ENCODE measurements at places on chromosomes 5 and 9.

DNA sequence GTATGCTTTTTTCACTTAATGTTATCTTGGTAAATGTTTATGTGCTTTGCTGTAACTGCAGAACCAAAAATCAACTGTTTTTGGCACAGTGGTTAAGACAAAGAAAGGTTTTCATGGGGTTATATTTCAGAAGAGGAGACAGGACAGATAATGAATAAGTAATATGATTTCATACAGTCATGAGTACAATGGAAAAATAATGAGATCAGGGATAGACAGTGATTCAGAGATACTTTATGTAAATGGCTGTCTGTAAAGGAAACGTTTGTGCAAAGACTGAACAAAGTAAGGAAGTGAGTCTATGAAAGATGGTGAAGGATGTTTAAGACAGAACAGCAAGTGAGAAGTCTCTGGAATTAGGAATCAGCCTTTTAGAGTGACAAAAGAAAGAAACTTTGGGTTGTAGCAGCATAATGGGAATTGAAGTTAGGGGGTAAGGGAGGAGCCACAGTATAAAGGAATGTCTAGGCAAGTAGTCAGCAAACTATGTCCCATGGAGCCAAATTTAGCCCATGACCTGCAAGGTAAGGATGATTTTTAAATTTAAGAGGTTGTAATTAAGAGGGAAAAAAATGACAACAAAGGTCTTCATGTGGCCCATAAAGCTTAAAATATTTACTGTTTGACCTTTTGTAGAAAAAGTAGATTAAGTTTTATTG lies 55.0 kb downstream of the TNPO1 start:
- DNase-seq, result no peak

DNA sequence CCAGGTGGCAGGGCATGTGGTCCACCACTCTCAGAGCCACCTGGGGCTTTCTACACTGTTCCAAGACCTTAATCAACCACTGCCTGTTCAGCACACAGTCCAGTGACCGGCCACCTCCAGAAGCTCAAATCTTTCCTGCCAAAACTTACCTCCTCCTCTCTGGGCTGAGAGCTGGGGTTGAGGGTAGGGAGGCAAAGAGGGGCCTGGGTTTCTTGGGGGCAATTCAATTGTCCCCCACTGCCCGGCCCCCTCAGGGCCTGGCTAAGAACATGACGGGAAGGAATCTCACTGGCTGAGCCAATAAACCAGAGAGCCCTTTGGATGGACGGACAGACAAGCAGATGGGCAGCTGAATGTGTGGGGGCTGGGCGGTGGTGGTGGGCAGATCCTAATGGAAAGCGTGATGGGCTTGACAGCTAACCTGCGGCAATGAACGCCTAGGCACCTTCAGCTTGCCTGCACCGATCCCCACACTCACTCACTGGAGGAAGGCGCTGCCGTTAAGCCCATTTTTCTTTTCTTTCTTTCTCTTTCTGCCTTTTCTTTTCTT lies 5.4 kb downstream of the NR5A1 start:
- DNase-seq, result no peak

DNA sequence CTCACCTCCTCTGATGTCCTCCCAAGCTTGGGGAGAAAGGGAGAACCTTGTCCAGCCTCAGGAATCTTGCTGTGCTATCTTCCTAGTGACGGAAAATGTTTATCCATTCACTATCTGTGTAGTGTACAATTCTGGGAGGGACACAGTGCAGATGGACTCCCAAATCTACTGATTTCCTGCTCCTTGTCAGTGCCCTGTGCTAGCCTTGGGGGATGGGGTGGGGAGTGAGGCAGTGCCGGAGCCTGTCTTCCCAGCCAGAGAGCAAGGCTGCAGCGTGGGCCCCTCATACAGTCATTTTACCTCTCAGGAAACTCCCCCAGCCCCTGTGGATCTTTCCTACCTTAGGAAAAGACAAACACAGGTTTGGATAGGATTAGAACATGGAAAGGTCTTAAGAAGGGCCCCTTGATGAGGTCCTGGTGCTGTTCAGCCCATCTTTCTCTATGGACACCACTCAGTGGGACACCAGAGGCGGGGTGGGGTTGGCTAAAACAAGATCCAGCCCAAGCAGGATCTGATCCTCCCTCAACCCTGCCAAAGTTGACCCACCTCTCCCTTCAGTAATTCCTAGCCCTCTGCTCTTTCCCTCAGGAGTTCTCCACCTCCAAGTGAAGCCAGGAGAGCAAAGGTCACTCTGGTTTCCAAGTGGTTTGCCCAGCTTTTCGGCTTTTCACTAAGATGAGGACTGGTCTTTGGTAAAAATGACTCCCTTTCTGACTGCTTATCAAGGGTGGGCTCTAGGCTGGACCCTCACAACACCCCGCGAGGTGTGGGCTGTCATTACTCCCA lies 3.4 kb downstream of the DOLK start:
- DNase-seq, result no peak

- no peak for DNase-seq
Measured at GRCh38 chr5:150723845-150724244, 23.0 kb upstream of the RBM22 start.

DNA sequence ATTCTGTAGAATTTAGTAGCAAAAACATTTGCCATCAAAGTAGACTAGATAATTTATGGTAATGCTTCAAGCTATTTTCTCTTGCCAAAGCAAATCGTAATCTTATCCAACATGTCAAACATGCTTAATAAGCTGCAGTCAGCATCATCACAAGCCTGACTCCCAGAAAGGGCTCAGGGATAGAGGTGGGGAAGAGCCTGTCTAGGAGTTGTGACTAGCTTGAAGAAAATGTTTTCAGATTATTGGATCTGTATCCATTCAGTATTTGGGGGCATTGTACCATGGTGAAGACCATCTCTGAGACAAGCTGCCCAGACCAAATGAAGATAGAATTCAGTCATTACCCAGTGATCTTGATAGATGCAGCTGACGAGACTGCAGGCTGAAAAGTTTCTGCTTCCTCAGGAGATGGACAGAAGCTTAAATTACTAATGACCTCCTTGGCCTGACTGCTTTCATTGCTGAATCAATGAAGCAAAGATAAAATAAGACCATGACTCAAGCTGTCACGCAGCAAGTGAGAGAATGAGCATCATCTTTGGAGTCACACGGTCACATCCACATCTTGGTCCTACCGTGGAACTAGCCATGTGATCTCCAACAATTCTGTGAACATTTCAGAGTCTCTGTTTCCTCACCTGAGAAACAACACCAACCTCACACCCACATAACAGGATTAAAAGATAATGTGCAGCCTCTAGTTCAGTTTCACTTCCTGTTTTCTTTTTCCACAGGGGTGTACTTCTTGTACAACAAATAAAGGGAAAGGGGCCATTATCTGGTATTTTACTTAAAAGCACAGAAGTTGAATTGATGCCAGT lies 9.4 kb downstream of the ERAP2 start:
- DNase-seq, result no peak

DNA sequence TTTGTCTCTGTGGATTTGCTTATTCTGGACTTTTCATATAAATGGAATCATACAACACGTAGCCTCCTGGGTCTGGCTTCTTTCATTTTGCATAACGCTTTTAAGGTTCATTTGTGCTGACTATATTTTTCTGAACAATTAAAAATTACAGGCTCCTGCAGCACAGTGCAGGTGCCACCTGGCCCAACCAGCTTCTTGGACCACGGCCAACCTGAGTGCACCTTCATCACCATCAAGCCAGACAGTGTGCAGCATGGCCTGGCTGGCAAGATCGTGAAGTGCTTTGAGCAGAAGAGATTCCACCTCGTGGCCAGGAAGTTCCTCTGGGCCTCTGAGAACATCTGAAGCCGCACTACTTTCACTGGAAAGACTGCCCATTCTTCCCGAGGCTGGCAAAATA lies 53.5 kb upstream of the COL15A1 start:
- DNase-seq, result no peak

DNA sequence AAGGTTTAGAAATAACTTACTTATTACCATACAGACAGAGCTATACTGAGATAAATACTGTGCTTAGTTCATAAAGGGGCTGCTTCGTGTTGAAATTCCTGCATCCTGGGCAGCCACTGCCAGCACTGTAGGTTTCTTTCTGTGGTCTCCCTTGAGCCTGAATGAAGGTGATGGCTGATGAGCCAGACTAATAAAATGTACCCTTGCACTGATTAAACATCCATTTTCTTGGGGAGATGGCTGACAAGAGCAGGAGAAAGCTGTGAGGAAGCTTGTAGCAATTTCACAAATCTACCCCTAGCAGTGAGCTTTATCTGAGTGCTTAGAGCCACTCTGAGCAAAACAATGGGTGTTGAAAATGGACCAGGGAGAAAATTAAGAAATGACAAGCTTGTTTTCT lies 23.3 kb upstream of the ZSWIM6 start:
- no peak for DNase-seq

DNA sequence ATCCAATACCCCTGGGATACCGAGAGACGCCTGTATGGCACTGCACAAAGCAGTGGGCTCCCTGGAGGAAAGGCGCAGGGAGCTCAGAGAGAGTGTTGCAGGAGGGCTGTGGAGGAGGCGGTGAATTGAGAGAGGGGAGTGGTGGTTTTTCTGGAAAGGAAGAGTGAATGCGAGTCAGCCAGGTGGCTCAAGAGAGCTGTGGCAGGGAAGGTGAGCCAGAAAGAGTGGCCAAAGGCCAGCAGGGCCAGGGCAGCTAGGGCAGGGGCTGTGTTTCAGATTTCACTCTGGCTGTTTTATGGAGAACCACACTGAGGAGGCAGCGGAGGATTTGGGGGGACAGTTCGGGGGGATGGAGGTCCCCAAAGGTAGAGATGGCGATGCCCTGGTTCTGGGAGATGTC lies 13.0 kb upstream of the DAB2IP start:
- no peak for DNase-seq

GRCh38 chr9:117120061-117120460 lies 294.8 kb downstream of the ASTN2 start:
- no peak for DNase-seq

GRCh38 chr9:23413541-23413940 lies 412.5 kb downstream of the ELAVL2 start:
- DNase-seq, result no peak

GRCh38 chr9:38687389-38687842 lies 32.5 kb downstream of the FAM240B start:
- no peak for DNase-seq

GRCh38 chr9:90727488-90727887 lies 74.1 kb upstream of the SYK start:
- DNase-seq, result no peak
